CD4-positive, alpha-beta T cell treated with Interleukin-15 for 1 hour (primary cell): ENCODE measurements at places on chromosomes 5 and 9.

DNA sequence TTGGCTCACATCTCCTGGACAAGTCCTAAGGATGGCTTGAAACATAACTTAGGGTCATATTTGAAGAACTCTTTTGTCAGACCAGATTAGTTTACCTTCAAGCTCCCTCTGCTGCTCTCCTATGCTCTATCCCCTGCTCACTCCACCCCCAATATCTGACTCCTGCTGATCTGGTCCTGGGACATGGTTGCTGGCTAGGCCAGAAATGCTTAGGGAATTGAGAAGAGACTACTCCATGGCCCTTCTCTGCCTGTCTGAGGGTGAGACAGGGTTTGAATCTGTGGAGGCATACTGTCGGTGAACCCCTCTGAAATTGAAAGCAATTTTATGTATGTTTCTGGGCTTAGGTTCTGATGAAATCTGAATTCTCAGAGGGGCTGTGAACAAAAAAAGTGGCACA lies 3.3 kb downstream of the OTULIN start:
- DNase-seq, result no peak

- no peak for DNase-seq
Observed at GRCh38 chr9:96305171-96305570, 3.2 kb upstream of the HSD17B3 start.

DNA sequence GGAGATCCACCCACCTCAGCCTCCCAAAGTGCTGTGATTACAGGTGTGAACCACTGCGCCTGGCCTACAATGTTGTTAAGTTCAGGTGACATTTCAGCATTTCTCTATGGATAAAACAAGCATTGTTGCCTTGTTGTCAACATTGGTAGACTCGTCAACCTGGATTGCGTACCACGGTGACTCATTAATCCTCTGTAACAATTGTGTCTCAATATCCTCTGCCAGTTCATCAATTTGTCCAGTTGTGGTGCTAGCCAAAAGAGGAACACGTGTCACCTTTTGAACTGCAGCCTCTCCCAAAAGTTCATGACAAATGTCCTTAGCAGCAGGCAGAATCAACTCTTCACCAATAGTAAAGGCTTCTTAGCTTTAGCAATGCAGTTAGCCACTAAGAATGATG lies 46.3 kb upstream of the LARP1 start:
- peak; percentile 53 for DNase-seq

DNA sequence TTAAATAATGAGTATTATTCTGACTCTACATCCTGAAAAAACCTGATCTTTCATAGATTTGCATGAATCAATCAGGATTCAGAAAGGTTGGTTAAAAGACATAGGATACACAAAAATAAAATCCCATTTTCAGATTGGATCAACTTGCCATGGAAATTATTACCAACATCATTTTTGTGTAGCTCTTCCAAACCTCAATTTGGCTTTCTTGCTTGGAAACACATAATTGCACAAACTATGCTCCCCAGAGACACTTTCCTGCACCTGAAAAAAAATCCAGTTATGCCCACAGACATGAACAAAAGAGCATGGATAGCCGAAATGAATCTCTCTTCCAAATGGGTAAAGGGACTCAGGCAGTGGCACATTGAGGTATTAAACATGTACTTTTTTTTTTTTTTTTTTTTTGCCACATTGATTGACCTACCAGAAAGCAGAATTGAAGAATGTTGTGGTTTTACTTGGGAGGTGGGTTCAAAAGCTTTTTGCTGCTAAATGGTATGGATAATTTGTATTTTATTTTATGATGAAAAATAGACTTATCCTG lies 135.4 kb upstream of the FBN2 start:
- no peak for DNase-seq

DNA sequence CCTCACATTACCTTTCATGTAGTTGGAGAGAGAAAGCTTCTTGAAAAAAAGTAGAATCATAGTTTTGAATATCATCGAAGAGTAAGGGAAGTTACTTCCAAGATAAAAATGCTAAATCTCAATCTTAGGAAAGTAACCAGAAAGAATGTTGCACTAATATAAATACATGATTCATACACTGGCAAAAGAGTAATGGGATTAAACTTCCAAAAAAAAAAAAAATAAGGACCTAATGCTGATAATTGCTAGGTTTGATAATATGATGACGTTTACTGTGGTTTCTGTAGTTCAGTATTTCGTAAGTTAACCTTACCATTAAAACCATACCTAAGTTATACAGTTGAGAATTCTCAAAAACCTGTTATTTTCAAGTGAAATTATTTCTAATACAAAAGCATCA lies 573.8 kb upstream of the CDH9 start:
- DNase-seq, result no peak
